ENCODE measurements at places on chromosomes 2 and 18. TPM values are rescaled to one million over a fixed set of nuclear protein-coding genes. Genes with fewer than 3 reads are reported as not detected.

GALR1 gene
- total RNA-seq: not detected

TPO gene
- total RNA-seq: not detected

SGPP2 gene
- not detected for total RNA-seq

SEMA4F gene
- total RNA-seq: 5.6 TPM

ALPP gene
- not detected for total RNA-seq

EML6 gene
- 0.32 TPM for total RNA-seq

- peak; percentile 48 for DNase-seq
Observed at GRCh38 chr2:217722883-217723472, 279.8 kb downstream of the TNS1 start.

DNA sequence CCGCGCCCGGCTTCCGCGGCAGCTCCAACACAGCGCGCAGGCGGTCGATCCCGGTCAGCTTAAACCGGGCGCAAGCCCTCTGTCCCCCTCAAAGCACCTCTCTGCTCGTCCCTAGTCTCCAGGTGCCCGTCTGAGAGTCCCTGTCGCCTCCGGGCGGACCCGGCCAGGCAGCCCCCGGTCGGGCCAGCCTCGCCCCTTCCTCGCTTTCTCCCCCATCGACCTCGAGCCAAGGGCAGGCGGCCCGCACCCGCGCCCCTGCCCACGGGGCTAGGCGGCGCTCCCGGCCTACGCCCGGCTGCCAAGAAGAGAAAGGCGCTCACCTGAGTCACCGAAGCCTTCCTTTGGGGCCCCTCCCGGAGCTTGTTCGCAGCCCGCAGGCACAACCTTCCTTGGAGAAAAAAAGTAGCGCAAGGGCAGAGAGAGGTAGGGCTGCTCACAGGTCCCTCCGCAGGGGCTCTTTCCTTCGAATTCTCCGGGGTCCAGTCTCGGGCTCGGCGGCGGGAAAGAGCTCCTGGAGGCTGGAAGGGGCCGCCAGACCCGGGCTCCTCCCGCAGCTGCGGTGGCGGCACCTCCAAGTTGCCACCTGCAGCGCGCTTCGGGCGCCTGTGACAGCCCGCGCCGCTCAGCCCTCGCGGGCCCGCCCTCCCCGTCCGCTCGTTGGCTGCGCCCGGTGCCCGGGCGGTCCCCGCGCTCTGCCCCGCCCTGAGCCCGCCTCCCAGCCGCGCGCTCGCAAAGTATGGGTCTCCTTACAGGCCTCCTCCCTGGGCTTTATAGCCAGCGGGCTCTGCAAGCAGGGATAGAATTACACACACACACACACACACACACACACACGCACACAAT, 86.5 kb upstream of the EPB41L3 start:
- DNase-seq: peak; percentile 5

DNA sequence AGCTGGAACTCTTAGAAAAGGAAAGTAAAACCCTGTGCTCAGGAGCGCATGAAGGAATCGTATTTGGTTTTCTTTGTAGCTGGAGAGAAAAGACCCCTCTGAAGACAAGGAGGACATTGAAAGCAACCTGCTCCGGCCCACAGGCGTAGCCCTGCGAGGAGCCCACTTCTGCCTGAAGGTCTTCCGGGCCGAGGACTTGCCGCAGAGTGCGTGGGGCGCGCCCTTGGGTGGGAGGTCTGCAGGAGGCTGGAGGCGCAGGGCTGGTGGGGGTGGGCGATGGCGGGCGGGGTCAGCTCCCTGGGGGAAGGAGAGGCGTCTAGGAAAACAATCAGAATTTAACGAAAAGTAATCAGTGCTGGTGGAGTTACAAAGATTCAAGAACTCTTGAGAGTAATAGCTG, 72.8 kb downstream of the DYSF start:
- no peak for DNase-seq

- DNase-seq: peak; percentile 82
Observed at GRCh38 chr2:54666634-54667265, 56.7 kb upstream of the EML6 start.

- no peak for DNase-seq
Observed at GRCh38 chr2:137096693-137097092, 331.3 kb downstream of the THSD7B start.

DNA sequence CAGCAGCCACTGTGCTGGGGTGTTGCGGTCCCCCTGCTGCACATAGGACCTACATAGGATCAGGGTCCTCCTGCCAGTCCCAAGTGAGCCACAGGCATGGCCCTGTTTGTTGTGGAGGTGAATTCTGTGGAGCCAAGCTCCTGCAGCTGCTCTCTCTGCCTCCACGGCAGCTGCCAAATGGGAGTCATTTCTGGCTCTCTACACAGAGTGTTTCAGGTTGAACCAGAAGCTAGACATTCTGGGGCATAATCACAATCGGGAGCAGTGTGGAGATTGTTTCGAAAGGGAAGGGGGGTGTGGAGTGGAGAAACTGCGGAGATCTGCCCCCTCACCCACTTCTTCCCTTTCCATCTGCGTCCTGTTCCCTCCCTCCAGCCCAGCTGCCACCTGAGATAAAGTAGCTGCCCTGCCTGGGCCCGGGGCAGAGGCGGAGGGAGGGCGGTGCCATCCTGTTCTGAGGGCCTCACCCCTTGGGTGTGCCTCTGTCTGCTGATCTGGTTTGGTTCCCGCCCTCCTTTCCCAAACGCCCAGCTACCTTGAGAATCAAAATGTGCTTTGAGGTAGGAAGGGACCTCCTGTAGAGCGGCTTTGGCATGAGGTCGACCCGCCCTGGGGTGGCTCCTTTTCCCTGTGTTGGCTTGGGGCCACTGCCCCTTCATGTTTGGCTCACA, 139.4 kb downstream of the WDSUB1 start:
- DNase-seq: no peak

- no peak for DNase-seq
Observed at GRCh38 chr18:28522236-28522635, 345.3 kb upstream of the CDH2 start.

DNA sequence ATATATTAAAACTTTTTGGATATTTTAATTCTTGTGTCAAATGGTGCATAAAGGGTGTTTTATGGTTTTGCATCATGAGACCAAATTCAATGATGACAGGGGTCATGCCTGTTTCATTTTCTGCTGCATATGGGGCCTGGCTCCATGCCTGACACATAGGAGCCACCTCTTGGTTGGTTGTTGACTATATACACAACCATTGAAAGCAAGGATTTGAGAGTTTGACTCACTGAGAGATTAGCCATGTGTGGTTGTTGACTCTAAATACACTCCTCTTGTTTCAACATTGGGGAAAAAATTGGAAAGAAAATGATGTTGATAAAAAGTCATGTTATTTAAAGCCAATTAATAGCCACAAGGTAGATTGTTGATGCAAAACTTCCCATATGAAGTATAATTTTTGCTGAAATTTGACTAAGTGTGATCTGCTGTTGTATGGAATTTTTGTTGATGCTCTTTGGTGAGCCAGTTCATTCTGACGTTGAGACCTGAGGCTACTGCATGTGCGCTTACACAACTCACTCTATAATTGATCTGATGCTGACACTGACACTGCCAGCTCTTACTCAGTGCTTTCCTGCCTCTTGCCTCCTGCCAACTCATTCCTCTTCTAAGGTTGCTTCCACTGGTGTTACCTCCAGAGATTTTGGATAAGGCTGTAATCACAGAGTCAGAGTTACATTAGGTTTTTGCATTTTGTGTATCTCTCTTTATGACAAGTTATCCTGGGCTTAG, 446.2 kb upstream of the SLC14A2 start:
- peak; percentile 86 for DNase-seq

DNA sequence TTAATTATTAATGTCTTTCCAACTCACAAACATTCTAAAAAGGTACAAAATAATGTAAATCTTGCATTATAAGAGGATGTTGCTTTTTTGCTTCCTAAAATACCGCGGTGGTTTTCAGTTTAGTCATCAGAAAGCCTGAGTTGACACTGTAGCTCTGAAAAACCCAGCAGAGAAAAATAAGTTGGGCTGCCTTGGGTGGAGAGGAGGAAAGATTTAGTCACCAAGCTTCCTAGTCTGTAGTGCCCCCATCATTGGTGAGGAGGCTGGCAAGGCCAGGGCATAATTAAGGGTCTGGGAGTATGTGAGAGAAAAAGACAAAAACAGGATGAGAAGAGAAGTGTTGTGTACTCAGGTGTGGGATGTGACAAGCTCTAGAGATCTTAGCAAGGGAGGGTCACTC, 5.7 kb downstream of the PTPRM start:
- DNase-seq: no peak

- DNase-seq: no peak
Observed at GRCh38 chr2:138016351-138017087, 52.2 kb downstream of the HNMT start.

GRCh38 chr18:10194592-10194991, 259.8 kb upstream of the APCDD1 start:
- DNase-seq: no peak

DNA sequence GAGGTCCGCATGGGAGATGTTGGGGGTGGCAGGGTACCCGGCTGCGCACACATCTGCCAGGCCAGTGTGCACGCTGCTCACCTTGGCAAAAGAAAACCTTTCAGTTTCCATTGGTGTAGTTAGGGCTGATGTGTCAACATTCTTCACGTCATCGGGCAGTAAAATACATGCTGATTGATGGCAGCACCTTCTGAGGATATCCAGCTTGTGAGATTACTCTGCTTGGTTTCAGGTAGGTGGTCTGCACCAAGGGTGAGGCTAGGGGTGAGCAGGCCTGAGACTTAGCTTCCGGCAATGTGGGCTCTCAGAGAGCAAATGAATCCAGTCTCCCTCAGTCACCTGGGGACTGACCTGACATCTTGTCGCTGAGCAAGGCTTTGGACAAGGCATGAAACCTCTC, 19.3 kb upstream of the ACKR3 start:
- no peak for DNase-seq

GRCh38 chr2:211837706-211838105, 700.9 kb downstream of the ERBB4 start:
- no peak for DNase-seq

DNA sequence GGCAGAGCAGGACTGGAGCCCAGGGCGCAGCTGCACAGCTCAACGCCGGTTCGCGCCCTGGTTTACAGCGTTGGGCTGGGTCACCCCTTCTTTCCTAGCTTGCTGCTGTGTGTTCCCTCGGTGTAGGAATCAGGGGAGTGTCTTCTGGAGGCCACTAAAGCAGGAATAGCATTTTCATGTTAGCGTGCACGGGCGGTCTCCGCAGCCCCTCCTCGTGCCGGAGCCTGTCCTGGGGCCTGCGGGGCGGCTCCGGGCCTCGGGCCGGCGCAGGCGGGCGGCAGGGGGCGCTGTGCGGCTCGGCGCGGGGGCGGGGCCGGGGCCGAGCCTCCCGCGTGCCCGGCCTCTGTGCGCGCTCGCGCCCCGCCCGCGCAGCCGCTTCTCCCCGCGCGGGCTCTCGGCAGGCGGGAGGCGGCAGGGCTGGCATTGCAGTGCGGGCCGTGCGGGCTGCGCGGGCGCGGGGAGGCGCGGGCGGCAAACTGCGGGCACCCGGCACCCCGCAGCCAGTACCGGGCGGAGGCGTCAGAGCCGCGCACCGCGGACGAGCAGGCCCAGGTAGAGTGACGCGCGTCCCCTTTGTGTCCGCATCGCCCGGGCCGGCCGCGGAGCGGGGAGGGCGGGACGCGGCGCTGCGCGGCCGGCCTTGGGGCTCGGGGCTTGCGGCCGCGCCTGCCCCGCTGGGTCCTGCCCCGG, at the start of gene RNF144A:
Gene RNF144A (plus strand): TSS at position 342 of the 690 bp plus-strand sequence. CDS start 79,515 bp downstream, outside the sequence.
- peak; percentile 29 for DNase-seq

DNA sequence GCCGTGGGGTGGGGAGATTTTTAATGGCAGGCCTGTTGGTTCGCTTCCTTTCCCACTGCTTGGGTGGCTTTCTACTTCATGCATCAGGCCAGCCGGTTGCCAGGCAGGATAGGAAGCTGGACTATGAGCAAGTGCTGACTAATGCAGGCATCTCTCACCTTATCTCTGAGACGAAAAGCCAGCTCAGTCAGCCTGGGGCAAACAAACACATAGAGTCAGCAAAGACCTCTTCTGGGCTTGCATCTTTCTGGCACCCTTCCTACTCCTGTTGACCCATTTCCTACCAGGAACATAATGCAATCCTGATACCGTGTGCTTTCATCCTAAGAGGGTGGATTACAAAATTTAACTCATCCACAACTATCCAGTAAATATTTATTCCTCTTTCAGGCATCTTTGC, 416.6 kb upstream of the MEX3C start:
- DNase-seq: peak; percentile 45

- DNase-seq: no peak
Observed at GRCh38 chr2:46047290-46047689, 249.9 kb upstream of the EPAS1 start.

- DNase-seq: peak; percentile 71
Observed at GRCh38 chr18:74331404-74331803, 15.8 kb downstream of the C18orf63 start.

Measured in fibroblast of villous mesenchyme (primary cell).